HAP-1 (cell line): ENCODE measurements at places on chromosomes 12 and 14.

DNA sequence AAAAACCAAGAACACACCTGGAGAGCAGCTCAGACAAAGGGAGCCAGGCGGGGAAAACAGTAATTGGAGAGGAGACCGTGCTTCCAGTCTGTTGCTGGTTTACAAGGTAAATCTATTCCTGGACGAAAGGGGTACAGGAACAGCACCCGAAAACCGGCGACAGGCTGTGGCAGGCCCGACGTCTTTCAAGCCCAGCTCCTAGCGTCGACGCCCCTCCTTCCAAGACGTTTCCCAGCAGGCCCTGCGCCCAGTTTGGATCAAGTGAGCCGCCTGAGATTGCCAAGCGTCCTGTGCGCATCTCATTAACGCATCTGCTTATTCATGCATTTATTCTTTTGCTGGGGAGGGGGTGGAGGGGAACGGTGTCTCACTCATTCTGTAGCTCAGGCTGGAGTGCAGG, 1.4 kb downstream of the C12orf56 start:
- no peak for DNase-seq

DNA sequence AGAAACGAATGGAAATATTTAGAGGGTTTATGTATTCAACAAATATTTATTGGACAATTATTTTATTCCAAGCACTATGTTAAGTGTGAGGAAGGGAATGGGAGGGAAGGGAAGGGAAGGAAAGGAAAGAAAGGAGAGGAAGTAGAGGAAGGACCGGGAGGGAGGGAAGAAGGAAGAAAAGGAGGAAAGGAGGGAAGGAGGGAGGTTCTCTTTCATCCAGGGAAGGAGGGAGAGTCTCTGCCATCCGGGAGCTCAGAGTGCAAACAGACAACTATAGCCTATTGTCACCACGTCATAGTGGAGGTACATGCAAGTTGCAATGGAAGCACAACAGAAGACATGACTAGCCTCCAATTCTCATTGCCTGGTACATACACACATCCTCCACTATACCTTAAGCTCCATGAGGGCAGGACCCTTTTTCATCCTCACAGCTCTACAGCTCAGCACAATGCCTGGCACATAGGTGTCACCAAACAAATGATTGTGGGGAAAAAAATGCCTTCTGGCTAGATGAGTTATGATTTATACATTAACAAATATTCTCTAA, 48.1 kb downstream of the DAD1 start:
- DNase-seq: no peak

DNA sequence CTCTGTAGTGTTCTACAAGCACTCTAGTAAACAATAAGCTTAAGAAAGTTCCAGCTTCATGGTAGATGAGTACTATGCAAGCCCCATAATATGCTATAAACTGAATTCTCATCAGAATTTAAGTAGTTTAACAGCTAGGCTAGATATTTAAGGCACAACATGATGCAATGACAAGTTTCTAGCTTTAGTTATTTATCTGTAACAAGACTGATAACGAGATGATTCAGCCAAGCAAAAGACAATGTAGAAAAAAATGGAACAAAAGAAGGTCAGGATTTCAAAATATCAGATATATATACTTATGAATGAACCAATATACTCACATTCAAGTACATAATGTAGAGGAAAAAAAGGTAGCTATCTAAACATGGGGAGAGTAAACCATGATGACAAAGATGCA, 61.0 kb upstream of the RERGL start:
- no peak for DNase-seq

GRCh38 chr14:64561631-64562030, 11.9 kb downstream of the PPP1R36 start:
- DNase-seq: no peak
